ENCODE measurements at places on chromosomes 5 and 9. TPM values are rescaled to one million over a fixed set of nuclear protein-coding genes. Genes with fewer than 3 reads are reported as not detected.
A peak's percentile ranks its signal among the peaks of the same experiment; 100 is the strongest.

DNA sequence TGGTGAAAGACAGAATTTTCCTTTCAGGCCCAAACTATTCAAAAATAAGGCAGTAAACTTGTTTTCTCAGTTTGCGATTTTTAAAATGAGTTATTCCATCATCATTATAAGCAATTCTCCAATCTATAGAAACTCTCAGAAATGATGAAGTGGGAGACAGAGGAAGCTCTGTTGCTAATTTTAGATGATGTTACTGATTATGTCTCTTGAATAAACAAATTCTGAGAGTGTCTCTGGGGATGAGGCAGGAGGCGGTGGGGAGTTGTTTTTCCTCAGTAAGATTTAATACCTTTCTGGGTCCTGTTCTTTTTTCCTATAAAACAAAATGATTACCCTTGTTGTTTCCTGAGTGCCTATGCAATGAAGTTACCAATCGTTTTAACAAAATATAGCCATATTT is 43.9 kb upstream of the TEX48 start:
- DNase-seq, result no peak

DNA sequence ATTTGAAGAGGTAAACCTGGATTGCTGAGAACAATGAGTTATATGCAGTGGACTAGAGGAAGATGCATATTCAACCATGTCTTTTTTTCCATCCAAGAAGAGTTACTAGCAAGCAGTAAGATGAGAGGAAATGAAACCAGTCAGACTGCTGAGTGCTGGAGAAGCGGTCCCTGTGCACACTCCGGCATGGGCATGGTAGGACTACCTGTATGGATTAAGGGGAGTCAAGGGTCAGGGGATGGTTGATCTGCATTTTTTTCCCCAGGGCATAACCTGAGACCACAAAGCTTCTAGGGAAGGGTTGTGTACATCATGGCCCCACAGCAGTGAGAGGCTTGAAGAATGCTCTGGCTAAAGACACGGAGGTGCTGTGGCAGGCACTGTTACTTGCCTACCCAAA is 76.6 kb upstream of the ZNF169 start:
- no peak for DNase-seq

GRCh38 chr5:88690409-88691229 is 192.4 kb downstream of the MEF2C start:
- DNase-seq, result peak; percentile 48

DNA sequence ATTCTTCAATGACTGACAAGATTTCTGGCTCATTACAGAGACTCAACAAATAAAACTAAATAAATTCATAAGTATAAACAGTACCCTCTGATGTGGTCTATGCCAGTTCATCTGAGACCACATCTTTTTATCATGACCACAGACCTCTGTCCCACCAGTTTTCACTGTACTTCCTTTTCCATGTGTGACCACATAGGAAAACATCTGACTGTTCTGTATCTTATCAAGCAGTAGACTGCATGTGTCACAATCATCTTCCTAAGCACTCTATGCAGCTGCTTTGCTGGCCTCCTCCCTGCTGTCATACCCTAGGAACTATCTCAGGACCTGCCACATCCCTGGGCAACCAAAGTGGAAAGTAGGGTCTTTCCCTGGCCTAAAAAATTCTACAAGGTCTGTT is 205.0 kb upstream of the ZNF462 start:
- no peak for DNase-seq

DNA sequence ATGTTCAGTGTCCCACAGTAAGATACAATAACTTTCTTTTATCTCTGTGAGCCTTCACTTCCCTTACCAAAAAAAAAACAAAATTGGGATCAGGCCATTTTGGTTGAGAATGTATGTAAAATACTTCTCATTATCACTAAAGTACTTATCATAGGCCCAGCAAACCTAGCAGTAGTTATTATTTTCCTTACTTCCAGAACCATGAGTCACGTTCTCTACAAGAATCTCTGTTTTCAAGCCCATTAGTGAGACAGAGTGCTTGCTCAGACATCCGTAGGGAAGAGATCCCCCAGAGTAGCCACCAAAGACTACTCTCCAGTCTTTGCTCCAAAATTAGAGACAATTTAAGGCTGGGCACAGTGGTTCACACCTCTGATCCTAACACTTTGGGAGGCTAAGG is 103.9 kb upstream of the NR5A1 start:
- DNase-seq, result peak; percentile 50

DNA sequence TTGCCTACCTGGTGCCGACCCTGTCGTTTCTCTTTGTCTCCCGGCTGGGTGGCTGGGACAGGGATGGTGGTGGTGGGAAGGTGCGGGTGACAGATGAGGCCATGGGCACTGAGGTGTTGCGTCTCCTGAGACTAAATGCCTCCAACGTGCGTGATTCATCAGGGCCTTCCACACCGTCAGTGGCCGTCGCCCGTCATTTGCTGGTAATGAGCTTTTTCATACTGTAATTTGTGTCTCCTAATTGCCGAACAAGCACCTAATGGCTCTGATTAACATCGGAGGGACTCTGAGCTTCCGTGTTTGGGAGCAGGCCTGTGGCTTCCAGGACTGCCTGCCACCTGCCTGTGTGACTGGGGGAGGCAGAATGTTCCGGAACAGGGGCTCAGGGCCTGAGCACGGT is 35.2 kb downstream of the RXRA start:
- DNase-seq, result no peak

GRCh38 chr5:127471211-127471610 is 46.2 kb upstream of the PRRC1 start:
- no peak for DNase-seq

GRCh38 chr5:92641031-92641962 is 939.7 kb downstream of the NR2F1-AS1 start:
- peak; percentile 77 for DNase-seq

GRCh38 chr9:72843520-72844439 is 109.1 kb downstream of the ALDH1A1 start:
- no peak for DNase-seq

- DNase-seq, result peak; percentile 92
Measured at GRCh38 chr9:16626577-16627130, 243.8 kb downstream of the BNC2 start.

GRCh38 chr9:77595426-77596095 is 52.6 kb downstream of the GNA14 start:
- DNase-seq, result no peak

DNA sequence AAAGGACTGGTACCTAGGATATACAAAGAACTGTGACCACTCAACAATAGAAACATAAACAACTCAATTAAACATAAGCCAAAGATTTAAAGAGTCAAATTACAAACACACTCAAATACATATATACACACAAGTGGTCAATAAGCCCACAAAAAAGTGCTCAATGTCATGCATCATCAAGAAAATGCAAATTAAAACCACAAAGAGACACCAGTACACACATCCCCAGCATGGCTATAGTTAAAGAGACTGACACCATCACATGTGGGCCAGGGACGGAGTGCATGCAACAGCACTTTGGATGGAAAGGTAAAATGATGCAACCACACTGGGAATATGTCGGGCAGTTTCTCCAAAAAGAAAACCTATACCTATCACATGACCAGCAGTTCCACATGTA is 89.7 kb downstream of the CAAP1 start:
- DNase-seq, result no peak

- DNase-seq, result peak; percentile 37
Measured at GRCh38 chr9:105204416-105204815, 40.0 kb upstream of the SLC44A1 start.

DNA sequence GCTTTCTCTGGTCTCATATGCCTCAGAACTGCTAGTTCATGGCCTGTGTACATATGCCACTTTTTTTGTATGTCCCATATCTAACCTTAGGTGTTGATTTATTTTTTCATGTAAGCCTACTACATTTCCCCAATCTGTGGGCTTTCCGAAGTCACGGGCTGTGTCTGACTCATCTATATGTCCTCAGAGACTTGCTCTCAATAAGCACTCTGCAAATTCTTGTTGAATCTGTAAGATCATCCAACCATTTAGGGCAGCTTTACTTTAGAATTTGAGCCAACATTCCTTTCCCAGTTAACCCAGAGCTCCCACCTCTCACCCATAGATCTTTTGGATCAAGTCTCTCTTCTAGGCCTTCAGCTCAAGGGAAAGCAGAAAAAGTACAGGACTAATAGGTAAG is 263.4 kb downstream of the SEC61B start:
- peak; percentile 39 for DNase-seq

DNA sequence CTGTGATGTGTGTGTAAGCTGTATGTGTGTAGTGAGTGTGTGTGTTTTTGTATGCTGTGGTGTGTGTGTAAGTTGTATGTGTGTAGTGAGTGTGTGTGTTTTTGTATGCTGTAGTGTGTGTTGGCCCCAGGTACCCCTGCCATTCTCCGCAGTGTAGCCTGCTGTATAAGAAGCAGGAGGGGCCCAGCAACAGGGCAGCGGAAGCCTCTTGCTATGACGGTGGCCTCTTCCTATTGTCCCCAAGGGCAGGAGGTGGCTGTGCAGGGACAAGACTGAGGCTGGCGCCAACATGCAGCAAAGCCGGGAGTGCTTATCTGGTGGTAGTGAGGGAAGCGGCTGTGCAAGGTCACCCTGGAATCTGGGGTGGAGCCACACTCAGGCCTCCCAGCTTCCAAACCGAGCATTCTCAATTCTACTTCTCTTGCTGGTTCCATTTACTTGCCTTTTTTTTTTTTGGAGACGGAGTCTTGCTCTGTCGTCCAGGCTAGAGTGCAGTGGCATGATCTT is 5.1 kb downstream of the SPAAR start:
- no peak for DNase-seq

GRCh38 chr9:123445981-123446610 is 90.1 kb downstream of the CRB2 start:
- DNase-seq, result peak; percentile 72

SLC36A3 gene
- total RNA-seq, result not detected

PPP2CA gene
- 180 TPM for total RNA-seq

SNCAIP gene
- 0.84 TPM for total RNA-seq

PRSS3 gene
- not detected for total RNA-seq

CBY3 gene
- not detected for total RNA-seq

SAXO1 gene
- 0.10 TPM for total RNA-seq

KCNV2 gene
- total RNA-seq, result not detected

FAM174A gene
- total RNA-seq, result 16.4 TPM
